ENCODE measurements at places on chromosomes 16 and 17.

- DNase-seq: no peak
Observed at GRCh38 chr16:21603928-21604327, 4.6 kb downstream of the METTL9 start.

- DNase-seq: no peak
Observed at GRCh38 chr16:57669476-57670162, 1.5 kb downstream of the ADGRG3 start.

DNA sequence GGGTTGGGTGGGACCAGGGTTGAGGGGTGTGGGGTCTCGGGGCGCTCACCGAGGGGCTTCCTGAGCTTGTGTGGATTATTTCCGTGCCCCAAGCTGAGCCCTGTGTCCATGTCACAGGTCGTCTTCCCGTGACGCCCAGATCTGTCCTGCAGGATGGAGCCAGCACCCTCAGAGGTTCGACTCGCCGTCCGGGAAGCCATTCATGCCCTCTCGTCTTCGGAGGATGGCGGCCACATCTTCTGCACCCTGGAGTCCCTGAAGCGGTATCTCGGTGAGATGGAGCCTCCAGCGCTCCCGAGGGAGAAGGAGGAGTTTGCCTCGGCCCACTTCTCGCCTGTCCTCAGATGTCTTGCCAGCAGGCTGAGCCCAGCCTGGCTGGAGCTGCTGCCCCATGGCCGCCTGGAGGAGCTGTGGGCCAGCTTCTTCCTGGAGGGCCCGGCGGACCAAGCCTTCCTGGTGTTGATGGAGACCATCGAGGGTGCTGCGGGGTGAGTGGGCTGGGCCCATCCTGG lies 1.0 kb downstream of the TELO2 start:
- DNase-seq: no peak

- no peak for DNase-seq
Observed at GRCh38 chr17:40371261-40371929, 6.9 kb upstream of the GJD3 start.

- no peak for DNase-seq
Observed at GRCh38 chr16:62298600-62298999, 262.4 kb upstream of the CDH8 start.

GRCh38 chr16:58375386-58375785 lies 16.9 kb upstream of the GINS3 start:
- no peak for DNase-seq

DNA sequence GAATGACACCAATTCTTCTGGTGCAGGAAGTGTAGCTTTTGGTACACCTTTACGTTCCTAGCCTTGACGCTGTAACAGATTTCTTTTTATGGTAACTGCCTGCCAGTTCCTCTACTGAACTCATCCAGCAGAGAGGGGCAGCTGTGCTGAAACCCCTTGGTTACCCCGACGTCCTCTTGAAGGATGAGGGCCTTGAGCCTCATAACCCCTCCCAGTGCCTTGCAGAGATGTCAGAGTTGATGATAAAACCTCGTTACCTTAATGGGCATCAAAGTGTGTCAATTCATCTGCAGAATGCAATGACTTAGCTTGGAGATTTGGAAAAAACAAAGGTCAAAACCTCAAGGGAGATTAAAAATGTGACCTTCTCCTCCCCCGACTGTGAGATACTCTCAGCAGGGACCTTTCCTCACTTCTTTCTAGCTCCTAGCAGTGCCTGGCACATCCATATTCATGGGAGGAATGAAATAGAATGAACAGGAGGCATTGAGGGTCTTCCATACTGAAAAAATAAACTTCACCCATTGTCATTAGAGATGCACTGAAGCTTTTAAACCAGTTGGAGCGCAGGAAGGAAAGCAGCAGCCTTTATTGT lies 69.2 kb downstream of the SDR42E1 start:
- no peak for DNase-seq

DNA sequence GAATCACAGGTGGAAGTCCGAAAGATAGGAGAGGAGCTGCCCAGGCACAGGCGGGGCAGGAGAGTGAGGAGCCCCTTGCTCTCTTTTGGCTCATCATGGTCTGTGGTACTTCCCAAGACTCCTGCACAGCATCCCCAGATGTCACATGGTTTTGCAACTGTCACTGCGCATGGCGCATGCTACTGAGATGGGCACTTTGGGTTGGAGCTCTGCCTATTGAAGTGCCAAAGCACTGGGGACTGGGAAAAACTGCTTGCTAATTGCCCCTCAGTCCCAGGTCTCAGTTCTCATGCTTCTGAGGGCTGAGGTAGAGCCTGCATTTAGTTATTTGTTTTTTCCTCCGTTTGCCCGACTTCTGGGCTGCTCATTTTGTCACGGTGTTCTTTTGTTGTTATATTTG lies 156.8 kb upstream of the CDH13 start:
- no peak for DNase-seq

DNA sequence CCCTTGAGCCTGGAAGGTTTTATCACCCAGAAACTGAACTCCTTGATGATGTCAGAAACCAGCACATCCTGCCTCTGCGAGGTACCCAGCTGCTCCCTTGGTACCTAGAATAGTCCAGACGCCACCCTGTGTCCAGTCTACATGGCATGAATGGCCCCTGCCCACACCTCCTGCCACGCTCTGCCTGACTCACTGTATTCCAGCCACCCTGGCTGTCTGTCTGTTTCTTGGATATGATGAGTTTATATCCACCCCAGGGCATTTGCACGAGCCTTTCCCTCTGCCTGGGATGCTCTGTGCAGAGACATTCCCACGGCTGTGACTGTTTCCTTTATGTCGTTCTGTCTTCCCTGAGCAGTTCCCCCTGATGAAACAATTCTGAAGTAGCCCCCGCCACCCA lies 68.7 kb downstream of the CRISPLD2 start:
- no peak for DNase-seq

GRCh38 chr16:87333101-87333500 lies 15.9 kb upstream of the C16orf95 start:
- DNase-seq: no peak

DNA sequence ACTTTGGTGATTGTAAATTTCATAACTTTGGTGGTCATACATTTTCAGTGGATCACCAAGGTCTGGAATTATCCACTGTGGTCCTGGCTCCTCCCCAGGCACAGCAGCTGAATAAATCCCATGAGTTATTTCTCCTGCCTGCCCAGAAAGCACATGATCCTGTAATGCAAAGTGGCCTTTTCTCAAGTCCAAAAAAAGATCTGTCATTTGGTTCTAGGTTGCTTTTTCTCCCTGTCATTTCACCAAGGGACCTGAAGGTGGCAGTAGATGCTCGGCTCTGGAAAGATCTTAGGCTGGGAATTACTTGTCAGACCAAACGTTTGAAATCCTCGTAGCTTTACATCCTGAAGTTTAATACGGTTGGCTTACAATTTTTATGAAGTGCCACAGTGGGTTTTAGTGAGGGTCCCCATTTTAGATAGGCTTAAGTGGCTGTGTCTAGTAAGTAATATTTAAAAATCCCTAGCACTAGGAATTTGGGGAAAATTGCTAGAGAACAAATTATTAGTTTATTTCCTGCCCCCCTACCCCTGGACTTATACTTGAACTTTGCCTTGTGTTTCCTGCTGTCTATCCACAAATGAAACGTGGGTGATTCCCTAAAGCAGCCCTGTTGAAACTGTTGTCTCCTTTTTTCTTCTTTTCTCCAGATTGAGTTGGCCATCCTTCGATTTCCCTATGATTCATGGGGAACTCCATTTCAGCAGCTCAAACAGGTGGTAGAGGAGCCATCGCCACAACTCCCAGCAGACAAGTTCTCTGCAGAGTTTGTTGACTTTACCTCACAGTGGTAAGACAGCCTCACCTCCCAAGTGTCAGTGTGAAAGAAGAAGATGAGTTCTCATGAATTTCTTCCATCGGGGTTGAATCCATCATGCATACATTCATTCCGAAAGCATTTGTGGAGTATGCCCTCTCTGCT lies 111.7 kb downstream of the MAP2K6 start:
- DNase-seq: no peak

- no peak for DNase-seq
Observed at GRCh38 chr17:2892305-2892971, 96.2 kb downstream of the RAP1GAP2 start.

DNA sequence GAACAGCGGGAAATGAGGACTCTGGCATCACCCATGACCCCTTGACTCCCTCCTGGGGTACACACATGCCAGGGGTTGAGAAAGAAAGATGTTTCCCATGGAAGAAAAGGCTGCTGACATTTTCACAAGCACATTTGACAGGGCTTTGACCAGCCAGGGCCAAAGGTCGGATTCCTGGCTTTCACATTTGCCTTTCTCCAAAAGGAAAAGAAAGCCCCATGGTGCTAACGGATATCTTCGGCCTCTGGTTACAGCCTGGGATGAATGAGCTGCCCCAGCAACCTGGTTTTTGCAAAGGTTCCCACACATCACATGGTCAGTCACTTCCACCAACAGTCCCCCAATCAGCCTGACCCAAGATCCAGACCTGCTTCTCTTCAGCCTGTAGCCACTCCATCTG lies 478.2 kb upstream of the CDH11 start:
- no peak for DNase-seq

GRCh38 chr17:72523491-72523890 lies 402.7 kb downstream of the SOX9 start:
- DNase-seq: no peak
